ENCODE measurements at places on chromosomes 7 and 10.

GRCh38 chr10:124066126-124066700, 27.2 kb downstream of the CHST15 start:
- DNase-seq: no peak

- no peak for DNase-seq
These were observed 417.9 kb upstream of the LRGUK start for GRCh38 chr7:133709036-133709880.

GRCh38 chr10:54854389-54854788, 53.4 kb upstream of the PCDH15 start:
- no peak for DNase-seq

GRCh38 chr10:15296701-15297100, 74.4 kb downstream of the FAM171A1 start:
- no peak for DNase-seq

- DNase-seq: no peak
These were observed 36.8 kb upstream of the ANK3 start for GRCh38 chr10:60426425-60426824.

GRCh38 chr10:3737864-3738263, 47.1 kb downstream of the KLF6 start:
- no peak for DNase-seq

DNA sequence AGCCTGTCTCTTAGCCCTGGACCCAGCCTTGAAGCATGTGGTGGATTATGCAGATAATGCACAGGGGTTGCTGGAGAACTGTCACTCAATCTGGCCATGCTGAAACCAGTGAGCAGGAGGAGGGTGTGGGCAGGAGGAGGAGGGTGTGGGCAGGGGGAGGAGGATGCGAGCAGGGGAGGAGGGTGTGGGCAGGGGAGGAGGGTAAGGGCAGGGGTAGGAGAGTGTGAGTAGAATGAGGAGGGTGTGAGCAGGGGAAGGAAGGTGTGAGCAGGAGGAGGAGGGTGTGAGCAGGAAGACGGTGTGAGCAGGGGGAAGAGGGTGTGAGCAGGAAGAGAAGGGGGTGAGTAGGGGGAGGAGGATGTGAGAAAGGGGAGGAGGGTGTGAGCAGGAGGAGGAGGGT, 18.8 kb downstream of the CAMK2B start:
- no peak for DNase-seq

DNA sequence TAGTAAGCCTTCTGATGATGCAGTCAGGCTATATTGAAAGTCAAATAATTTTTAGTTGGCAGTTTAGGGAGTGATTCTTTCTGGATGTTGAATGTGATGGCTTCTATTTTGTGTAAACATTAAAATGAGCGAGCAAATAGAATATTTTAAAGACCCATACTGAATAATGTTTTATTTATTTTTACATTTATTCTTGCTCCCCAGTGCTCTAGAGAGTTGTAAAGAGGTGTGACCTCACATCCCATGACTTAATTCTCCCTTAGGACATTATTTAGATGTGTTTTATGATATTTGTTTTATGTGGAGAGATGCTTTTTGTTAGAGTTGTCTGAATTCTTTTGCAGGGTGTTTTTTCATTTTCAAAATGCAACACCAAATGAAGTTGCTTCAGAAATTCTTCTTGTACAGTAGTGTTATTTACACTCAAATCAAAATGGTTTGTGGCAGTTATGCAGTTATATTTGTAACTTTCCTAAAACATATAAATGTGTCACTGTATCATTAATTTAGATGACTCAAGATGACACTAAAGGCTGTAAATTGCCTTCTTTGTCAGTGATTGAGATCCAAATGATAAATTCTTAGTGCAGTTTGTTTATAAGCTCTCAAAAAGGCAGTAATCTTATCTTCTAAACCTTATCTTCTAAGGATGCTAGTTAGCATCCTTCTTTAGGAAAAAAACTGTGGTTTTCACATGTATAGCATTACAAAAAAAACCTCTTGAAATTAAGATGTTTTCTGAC, 12.4 kb downstream of the UMAD1 start:
- DNase-seq: no peak

GRCh38 chr10:118818621-118819221, 64.0 kb upstream of the CACUL1 start:
- DNase-seq: no peak

DNA sequence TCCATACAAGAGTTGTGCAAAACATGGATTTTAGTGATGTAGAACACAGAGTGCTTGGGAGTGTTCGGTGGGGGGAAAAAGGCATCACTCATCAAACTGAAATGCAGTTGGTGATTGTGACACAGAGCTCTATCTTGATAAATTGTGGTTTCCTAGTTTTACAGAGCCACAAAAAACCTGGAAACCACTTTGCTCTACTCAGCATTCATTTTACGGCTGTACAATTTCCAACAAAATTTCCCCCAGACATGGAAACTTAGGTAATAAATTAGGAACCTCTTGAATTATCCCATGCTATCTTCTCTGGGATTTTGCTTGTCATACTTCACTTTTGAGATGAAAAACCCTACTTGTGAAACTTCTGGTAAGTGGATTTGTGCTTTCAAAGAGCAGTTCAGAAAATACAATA, 614.9 kb upstream of the FZD8 start:
- DNase-seq: no peak

GRCh38 chr7:24370541-24370940, 86.6 kb downstream of the NPY start:
- no peak for DNase-seq

GRCh38 chr10:62597226-62597625, 207.3 kb upstream of the ADO start:
- DNase-seq: no peak

DNA sequence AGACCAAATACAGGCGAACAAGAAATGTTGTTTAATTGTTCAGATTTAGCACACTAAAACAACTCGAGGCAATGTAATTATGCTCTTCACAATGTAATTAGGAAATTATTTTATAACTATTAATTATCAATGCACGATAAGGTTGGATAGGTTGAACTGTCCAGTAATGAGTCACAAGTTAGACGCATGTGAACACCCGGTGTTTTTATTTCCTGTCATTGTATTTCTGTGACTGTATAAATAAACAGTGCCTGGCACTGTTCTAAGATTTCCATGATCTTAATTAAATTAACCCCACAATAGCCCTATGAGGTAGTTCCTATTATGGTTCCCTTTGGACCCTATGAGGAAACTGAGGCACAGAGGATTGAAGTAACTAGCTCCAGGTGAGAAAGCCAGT, 26.2 kb downstream of the C10orf105 start:
- no peak for DNase-seq

DNA sequence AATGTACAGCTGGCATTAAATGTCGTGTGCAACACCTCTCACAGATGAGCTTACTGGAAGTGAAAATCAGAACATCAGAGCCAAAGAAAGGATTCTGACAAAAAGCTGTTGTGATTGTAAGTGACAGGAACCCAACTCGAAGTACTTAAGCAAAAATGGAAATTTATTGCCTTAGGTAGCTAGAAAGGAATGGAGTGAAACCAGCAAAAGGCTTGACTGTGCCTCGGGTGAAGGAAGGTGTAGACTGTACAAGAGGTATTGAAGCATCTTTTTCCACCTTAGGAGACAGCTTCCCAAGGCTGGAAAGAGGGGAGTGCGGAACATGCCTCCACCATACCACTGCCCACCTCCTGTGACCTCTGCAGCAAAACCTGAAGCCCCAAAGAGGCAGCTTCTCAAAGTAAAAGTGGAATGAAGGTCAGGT, 27.3 kb upstream of the ITGB1 start:
- DNase-seq: no peak

- DNase-seq: no peak
These were observed 117.6 kb upstream of the DNAJB12 start for GRCh38 chr10:72472306-72472705.

DNA sequence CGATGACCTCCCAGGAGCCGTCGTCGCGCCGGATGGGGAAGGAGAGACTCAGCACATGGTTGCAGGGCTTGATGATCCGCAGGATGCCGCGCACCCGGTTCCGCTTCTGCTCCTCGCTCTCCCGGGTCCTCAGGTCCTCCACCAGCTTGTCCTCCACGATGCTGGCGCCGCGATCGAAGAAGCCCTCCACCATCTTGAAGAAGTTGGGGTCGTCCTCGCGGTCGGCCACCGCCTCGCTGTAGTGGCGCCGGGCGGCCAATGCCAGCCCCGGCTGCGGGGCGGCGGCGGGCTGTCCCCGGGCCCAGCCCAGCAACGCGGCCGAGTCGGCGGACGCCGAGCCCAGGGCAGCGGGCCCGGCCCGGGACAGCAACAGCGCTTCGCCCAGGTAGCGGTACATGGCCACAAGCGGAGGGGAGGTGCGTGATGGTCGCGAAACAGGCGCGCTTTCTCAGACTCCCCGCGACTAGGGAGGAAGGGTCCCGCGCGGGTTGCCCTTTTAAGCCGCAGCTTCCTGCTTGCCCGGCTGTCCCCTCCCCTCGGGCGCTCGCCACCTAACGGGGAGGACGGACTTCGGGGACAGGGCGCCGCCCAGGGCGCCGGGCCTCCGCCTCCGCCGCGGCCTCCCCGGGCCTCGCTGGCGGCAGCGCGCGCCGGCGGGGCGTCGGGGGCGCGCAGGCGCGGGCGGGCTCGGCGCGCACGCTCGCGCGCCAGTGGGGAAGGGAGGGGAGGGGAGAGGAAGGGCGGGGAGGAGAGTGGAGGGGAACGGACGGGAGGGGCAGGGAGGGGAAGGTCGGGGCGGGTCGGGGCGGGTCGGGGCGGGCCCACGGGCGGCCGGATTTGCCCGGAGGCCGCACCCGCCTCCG, at the start of the genes GLUD1 and SHLD2:
Gene GLUD1, minus strand, starts transcription at position 471 of the 863 bp plus-strand sequence. Its CDS starts 74 bp downstream, at position 397.
Gene SHLD2, plus strand, starts transcription at position 834 of the 863 bp plus-strand sequence. CDS start 56,149 bp downstream, outside the sequence.
- peak; percentile 67 for DNase-seq

- DNase-seq: no peak
These were observed 191.1 kb upstream of the LRGUK start for GRCh38 chr7:133936074-133936473.

GRCh38 chr10:22823109-22823508, 104.7 kb upstream of the ARMC3 start:
- no peak for DNase-seq

GRCh38 chr7:97971120-97971989, 18.6 kb downstream of the OCM2 start:
- peak; percentile 3 for DNase-seq

- DNase-seq: no peak
These were observed 123.5 kb downstream of the AHR start for GRCh38 chr7:17421941-17422340.

GRCh38 chr7:5283421-5284303, 919 bp downstream of the SLC29A4 start:
- DNase-seq: no peak

DNA sequence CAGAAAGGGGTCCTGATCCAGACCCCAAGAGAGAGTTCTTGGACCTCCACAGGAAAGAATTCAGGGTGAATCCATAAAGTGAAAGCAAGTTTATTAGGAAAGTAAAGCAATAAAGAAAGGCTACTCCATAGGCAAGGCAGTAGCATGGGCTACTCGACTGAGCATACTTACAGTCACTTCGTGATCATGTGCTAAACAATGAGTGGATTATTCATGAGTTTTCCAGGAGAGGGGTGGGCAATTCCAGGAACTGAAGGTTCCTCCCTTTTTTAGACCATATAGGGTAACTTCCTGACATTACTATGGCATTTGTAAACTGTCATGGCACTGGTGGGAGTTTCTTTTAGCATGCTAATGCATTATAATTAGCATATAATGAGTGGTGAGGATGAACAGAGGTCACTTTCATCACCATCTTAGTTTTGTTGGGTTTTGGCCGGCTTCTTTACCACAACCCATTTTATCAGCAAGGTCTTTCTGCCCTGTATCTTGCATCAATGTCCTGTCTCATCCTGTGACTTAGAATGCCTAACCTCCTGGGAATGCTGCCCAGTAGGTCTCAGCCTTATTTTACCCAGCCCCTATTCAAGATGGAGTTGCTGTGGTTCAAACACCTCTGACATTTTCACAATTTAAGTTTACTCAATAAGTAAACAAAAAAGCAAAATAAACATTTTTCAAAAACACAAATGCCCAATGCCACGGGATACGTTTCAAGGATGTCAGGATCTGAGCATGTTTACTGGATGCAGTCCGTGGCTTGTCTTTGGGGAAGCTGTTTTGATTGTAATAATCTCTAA, 37.0 kb downstream of the ALOX5 start:
- DNase-seq: no peak

- no peak for DNase-seq
These were observed 73.7 kb downstream of the GAD2 start for GRCh38 chr10:26290236-26290635.

DNA sequence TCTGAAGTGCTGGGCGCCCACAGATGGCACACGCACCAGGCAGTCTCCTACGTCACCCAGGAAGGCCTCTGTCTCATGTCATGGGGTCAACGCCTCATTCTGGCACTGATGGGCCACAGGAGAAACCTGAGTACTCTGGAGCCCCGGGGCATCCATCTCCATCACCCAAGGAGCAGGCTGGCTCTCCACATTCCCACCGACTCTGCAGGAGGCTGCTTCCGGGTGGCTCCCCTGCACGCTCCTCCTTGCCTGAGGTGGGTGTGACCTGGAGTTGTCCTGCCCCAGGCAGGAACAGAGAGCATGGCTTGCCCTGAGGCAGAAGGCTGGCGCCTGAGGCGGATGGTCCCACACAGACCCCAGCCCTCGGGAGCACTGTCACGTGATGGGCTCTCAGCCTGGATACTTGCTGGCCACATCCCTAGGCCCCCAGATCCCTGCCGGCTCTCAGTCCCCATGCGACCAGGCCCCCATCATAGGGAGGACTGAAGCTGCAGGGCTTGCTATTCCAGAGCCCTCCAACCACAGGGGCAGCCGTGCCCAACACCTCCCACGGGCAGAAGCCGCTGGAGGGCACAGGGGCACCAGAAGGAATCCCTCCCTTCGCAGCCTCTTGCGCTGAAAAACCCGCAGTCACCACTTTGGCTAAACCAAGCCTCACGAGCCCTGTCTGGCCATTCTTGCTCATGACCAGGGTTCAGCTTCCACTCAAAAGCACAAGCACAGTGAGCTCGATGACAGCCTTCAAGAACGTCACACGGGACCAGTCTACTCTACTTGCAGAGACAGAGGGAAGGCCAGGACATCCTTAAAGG, 80.7 kb downstream of the MAD1L1 start:
- no peak for DNase-seq

- no peak for DNase-seq
These were observed 45.6 kb upstream of the FGL2 start for GRCh38 chr7:77245015-77245755.

DNA sequence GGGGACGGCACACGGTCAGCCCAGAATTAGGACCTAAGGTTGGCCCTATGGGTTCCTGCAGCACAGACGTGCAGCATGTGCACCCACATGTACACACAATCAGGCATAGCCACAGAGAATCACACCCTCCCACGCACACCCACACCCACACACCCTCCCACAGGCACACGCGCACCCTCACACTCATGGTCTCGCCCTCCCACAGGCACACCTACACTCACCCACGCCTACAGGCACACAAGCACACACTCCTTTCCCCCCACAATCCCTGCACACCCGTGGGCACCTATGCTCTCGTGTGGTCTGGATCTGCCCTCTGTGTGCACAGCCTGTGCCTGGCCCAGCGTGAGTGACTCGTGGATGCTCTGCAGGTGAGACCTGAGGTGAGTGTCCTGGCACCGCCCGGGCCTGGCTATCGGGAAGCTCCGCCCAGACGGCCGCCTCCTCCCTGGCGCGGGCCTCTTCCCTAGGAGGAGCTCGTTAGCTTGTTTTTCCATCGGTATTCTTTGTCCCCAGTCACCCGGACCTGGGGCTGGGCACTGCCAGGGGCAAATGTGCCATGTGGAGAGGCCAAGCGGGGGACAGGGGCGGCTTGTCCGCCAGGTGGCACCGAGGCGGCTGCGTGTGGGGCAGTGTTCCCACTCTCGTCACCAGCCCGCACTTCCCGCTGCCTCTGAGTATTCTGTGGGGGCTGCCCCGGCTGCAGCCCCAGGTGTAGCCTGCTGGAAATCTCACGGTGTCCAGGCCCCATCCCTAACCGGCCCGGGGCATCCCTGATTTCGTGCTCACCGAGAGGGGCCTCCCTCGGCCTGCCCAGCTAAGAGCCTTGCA, 110.2 kb upstream of the FAM20C start:
- no peak for DNase-seq
